HuH-7 (cell line): ENCODE measurements at places on chromosomes 11 and 22.

DNA sequence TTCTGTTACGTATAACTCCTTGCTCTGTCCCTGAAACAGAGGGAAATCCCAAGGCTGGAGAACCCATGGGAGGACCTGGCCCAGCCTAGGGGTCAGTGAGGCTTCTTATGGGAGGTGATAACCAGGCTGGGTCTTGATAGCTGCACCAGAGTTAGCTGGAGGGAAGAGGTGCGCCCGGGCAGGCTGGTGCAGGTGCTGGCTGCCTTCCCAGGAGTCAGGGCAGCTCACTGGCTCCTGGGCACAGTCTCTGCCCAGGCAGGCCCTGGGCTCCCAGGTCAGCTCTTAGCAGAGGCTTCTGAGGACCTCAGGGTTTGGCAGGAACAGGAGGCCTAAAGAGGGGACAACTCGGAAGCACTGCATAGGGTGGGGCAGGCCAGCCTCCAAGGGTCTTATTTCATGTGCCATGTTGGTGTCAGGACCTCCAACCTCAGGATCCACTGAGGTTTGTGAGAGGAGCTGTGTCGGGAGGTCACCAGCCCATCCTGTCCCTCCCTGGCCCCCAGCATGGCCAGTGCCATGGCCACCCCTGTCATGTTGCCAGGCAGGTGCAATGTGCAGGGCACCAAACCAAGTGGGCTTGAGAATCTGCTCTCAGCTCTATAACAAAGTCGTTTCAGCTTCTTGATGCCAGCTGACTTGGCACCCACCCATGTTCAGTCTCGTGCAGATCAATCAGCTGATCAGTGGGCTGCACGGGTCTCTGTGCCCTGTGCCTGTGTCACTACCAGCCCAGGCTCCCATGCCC is 20.5 kb upstream of the CELSR1 start:
- no peak for DNase-seq

DNA sequence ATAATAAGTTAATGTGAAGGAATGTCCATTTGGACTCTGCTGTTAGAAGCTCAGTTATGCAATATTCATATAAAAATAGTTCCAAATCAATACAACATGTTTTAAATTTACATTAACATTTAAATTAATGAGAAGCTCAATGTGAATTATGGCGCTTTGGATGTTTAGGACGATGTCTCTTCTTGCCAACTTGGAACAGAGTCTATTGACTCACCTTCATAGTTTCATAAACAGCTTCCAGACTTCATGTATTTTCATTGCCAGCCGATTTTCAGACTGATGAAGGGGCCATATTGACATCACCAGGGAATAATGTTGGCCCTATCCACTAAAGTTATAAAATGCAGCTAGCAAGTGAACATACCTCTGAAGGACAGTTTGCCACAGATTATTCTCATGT is 1136.2 kb downstream of the LRRC4C start:
- DNase-seq = no peak

DNA sequence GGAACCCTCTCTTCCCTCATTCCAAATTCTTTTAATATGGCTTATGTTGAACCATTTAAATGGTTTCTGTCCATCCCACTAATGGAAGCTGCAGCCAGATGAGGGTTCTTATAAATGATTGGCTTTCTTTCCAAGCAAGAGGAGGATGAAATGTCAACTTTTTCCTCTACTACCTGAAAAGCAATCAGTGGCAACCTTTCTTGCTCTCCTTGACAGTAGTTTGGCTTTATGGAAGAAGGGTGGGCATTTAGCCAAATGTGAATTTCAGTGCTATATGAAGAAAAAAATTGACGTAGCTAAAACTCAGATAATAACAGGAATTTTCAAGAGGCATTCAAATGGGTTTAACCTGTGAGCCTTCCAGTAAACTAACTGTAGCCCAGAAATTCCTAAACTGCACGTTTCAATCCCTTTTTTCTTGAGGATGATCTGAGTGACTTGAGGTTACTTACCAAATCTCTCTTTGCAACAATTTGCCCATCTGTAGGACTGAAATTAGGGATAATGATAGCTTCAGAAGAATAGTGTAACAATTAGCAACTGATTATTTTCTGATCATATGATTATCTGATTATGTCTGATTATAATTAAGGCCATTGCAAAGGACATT is 90.9 kb downstream of the EXT2 start:
- DNase-seq = no peak

DNA sequence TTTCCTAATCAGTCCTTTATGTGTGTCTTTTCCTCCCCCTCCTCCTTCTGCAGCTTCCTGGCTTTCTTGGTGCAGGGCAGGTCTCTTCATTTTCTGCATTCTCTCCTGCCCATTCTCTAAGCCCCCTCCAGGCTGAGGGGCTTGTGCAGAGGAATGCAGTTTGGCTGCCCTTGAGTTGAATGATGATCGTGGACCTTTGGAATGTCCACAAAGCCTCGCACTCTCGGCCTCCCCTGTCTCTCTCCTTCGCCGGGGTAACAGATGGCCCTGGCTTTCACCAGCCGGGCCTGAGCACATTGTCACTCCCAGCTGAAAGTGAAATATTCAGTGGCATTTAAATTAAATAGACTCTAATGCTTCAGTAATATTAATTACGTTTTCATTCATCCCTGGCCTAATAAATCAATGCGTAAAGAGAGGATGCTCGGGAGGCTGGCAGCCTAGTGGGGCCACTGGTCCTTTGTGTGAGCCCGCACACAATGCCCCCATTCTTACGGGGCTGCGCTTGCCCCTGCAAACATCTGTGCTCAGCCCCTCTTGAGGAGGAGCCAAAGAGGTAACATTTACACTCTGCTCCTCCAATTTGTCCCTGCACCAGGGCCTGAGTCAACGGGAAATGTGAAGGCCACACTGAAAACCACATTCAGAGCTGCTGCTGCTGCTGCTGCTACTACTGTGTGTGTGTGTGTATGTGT is 64.9 kb upstream of the PAX6 start:
- DNase-seq = no peak

- peak; percentile 64 for DNase-seq
Measured at GRCh38 chr11:102317099-102317767, at the start of gene BIRC3. Gene BIRC3 (plus strand): TSS chr11:102317484. CDS start chr11:102324510, 7,026 bp downstream.

- no peak for DNase-seq
Measured at GRCh38 chr11:70873736-70874412, 378.5 kb downstream of the SHANK2 start.
